Choroid plexus epithelial cell (primary cell): ENCODE measurements at places on chromosomes 11 and 22.

- no peak for DNase-seq
Measured at GRCh38 chr11:79434283-79434682, 6.5 kb downstream of the TENM4 start.

- no peak for DNase-seq
Measured at GRCh38 chr22:34198976-34199375, 278.7 kb upstream of the LARGE1 start.

DNA sequence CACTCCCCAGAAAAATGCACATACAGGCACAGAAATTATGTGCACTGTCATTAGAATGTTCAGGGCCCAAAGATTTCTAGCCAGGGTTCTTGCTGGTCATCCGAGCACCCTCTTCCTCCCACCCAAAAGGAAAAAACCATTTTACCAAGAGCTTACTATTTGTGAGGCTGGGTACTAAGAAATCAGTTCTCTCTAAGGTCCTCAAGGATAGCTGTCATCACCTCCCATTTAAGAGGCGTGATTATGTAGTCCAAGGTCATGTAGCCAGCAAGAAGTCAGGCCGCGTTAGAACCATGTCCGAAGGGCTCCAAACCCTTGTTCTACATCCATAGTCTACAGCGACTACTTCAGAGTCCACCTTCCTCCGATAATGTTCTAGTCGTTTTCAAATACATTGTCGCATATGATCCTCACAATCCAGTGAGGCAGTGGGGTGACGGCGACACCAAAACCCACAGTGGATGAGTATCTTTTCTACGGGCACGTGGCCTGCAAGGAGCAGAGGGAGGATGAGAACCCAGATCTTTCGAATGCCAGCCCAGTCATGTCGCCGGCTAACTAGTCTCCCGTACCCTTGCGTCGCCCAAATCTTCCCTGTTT lies 634 bp downstream of the TIMM8B start:
- peak; percentile 49 for DNase-seq

- DNase-seq, result peak; percentile 63
Measured at GRCh38 chr11:86719781-86720463, 47.5 kb upstream of the ME3 start.

- no peak for DNase-seq
Measured at GRCh38 chr11:35088226-35088625, 50.7 kb upstream of the CD44 start.

DNA sequence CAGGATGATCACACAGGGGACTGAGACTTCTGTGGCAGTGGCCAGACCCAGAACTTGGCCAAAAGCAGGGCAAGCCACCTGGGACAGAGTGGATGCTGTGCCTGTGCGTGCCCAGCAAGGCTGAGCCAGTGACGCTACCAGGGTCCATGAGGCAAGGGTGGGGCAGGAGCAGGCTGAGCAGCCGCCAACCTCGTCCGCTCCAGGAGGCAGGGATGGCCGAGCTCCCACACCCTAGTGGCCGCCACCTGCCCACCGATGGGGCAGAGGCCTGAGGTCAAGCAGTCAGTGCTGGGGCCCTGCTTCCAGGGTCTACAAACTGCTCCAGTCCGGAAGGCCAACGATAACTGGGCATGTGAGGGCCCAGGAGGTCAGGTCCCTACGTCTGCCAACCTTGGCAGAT lies 7.3 kb downstream of the KRTAP5-9 start:
- DNase-seq, result no peak

GRCh38 chr11:69456712-69457111 lies 24.8 kb upstream of the LINC01488 start:
- no peak for DNase-seq

DNA sequence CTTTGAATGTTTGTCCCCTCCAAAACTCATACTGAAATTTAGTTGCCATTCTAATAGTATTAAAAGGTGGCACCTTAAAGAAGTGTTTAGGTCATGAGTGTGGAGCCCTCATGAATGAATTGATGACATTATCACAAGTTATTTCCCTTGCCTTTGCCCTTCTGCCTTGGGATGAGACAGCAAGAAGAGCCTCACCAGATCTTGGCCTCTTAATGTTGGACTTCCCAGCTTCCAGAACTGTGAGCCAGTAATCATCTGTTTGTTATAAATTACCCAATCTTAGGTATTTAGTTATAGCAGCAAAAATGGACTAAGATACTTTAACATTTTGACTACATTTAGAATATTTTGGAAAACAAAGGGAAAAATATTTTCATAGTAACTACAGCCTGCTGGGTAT lies 371.0 kb downstream of the JRKL start:
- DNase-seq, result no peak

GRCh38 chr11:131951121-131951520 lies 580.7 kb downstream of the NTM start:
- no peak for DNase-seq

DNA sequence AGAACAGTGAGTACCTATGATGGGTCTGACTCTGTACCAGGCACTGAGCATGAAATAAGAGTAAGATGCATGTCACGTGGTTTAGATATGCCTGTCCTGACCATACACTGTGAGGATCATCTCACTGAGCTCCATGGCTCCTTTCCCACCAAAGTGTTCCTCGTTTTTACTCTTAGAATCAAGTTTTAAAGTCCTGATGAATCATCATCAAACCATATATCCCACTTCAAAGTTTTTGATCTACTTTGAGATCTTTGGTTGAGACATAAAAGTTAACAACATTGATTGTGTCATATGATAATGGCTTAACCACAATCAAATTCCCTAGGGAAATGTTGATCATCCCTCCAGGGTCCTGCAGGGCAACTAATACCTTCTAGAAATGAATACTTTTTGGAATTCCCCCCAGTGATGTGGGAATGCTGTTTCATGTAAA lies 12.8 kb downstream of the ETS1 start:
- DNase-seq, result peak; percentile 22

DNA sequence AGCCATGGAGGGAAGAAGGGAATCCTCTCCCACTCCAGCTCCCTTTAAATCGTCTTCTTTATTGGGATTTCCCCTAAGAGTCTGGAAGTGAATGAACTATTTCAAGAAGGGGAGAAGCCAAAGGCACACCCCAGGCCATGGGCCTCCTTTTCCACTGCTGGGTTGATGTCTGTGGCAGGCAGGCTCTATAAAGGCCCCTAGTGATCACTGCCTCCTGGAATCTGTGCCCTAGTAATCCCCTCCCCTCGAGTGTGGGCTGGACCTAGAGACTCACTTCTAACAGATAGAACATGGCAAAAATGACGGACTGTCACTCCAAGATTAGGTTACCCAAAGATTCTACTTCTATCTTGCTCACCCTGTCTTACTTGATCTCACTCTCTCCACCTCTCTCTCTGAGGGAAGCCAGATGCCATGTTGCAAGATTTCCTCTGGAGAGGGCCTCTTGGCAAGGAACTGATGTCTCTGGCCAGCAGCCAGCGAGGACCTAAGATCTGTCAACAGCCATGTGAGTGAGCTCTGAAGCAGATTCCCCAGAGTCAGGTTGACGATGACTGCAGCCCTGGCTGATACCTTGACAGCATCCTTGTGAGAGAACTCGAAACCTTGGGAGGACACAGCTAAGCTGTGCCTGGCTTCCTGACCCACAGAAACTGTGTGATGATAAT lies 444.8 kb downstream of the SOX6 start:
- peak; percentile 73 for DNase-seq

DNA sequence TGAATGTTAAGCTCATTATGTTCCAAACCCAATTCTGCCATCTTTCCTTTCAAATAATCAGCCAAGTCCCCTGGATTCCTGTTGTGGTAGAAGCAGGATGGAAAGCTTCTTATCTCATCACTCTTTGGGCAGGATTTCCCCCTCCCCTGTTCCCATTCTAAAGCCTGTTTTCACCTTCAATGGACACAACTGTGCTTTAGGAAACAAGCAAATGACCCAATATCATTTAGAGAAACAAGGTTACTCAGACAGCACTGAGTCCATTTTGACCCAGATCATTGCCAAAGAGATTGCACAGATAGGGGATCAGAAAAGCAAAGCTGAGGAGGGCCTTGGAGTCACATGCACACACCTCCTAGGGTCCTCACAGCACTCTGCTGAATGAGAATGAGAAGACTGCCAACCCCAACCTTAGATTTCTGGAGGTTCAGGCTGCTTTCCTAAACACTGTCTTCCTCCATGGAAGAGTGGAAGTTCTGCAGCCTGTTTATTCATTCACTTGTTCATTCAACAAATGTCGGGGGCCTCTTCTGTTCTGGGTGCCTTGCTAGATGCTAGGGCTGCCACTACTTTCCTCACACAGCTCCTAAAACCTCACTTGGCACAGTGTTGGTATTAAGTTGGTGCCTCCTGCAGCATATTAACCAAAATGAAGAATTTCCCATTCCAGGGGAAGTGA lies 95.3 kb downstream of the ME3 start:
- no peak for DNase-seq

DNA sequence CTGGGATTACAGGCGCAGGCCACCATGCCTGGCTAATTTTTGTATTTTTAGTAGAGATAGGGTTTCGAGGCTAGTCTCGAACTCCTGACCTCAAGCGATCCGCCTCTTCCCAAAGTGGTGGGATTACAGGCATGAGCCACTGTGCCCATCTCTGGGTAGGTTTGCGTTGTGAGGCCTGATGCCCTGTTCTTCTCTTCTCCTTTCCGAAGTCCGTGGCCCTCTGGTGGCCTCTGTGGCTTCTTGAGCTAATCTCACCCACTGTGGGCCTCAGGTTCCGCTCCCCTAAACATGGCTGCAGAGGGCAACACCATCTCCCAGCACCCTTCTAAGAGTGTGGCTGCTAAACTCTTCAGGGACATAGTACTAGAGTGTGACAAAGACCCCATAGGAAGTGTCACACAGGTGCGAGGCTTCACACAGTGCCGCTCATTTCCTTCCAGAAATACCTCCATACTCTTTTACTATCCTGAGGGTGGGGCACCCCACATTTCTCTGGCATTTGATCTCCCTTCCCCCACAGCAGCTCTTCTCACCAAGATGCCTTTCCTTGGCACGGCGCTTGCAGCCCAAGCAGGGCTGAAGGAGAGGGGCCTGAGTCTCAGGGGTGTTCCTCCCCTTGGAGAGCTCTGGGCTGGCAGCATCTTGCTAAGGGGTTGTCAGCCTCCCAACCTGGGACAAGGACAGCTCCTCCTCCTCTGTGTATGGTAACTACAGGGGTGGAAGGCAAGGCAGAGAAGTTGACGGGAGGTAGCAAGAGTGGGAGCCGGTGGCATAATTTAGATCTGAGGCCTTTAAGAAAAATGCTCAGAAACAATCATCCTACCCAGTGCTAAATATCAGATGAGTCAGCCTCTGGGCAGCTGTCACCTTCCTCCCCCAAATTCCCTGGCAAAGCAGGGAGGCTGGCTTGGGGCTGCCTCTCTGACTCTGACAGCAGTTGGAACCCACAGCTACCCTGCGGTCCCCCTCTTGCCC lies 6.1 kb downstream of the THY1 start:
- DNase-seq, result no peak

DNA sequence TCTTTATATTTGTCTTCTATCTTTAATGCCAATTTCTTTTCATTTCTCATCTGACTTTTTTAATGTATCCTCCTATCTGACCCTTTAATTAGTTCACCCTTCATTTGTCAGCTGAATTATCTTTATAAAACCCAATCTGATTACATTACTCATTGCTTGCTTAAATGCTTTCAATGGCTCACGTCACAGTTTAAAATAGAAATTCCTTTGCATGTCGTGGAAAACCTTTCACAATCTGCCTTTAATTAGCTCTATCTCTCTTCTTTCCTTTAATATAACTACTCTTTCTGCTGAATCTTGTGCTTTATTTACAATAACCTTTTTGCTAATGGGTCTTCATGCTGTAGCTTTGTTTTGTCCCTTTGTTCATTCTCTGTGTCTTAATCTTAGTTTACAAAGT lies 125.7 kb downstream of the DYNC2H1 start:
- peak; percentile 61 for DNase-seq

- no peak for DNase-seq
Measured at GRCh38 chr11:77093987-77094840, 8.4 kb upstream of the OMP start.

GRCh38 chr22:31278151-31278621 lies 14.1 kb downstream of the PIK3IP1 start:
- DNase-seq, result no peak

- peak; percentile 54 for DNase-seq
Measured at GRCh38 chr11:80136991-80137390, 696.2 kb upstream of the TENM4 start.

DNA sequence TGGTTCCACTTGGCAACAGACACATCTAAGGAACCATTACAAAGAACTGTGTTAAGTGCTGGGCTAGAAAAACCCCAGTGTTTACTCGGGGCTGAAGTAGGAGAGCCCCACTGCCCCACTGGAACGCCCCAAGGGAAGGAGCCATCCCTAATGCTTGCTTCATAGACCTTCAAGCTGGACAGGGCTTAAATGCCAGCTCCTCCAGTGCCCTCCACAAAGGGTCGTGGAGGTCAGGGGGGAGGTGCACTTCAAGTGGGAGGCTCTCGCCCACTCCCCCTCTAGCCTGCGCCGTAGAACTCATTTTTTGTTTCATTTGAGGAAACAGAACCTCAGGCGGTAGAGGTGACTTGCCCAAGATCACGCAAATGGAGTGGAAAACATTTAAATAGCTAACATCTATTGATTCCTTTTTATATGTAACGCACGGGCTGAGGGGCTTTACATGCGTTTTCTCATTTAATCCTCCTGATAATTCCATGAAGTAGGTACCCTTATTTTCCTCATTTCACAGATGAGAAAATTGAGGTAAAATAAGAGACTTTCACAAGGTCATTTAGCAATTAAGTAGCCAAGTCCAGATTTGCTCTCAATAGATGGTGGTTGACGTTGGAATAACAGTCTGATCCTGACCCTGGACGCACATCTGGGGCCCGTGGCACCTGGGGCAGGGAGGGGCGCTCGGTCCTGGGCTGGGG lies 545 bp upstream of the ZDHHC13 start:
- no peak for DNase-seq

DNA sequence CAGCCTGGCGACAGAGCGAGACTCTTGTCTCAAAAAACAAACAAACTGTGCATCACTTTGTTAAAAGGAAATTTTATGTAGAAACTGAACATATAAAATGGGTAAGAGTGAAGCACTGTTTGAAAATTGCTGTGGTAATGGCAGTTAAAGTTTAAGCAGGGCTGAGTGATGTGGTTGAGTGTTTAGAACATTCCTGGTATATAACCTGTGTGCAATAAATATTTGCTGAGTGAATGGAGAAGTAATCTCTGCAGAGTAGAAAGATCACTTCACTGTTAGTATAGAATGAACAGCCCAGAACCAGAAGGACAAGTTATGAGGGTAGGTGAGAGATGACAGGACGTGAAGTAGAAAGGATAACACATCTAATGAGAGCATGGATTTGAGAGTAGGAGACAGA lies 27.3 kb downstream of the CECR2 start:
- no peak for DNase-seq

- no peak for DNase-seq
Measured at GRCh38 chr22:23789121-23789520, 2.4 kb downstream of the SMARCB1 start.

- DNase-seq, result no peak
Measured at GRCh38 chr22:17217179-17217578, 2.1 kb downstream of the ADA2 start.

DNA sequence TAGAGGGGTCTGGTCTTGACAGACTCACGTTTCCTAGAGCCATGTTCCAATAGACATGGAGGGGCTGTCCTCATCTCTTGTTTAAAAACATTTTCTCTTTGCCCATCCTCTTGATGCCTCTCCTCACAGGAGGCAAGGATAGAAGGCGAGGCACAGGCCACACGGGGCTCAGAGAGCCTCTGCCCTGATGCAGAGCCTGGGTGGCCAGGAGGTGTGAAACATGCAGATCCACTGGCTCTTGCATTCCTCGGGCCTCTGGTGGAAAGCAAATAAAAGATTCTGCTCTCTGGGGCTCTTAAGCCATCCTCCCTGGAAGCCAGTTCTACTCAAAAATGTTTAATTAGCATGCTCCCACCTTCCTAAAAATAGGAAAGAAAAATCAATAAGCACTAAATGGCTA lies 43.6 kb upstream of the NTM start:
- DNase-seq, result no peak

GRCh38 chr22:49363526-49364230 lies 464.0 kb downstream of the BRD1 start:
- DNase-seq, result no peak
